ENCODE measurements at places on chromosomes 6 and 20. TPM values are rescaled to one million over a fixed set of nuclear protein-coding genes. Genes with fewer than 3 reads are reported as not detected.

The CBLN4 gene
- polyA plus RNA-seq = not detected

DNA sequence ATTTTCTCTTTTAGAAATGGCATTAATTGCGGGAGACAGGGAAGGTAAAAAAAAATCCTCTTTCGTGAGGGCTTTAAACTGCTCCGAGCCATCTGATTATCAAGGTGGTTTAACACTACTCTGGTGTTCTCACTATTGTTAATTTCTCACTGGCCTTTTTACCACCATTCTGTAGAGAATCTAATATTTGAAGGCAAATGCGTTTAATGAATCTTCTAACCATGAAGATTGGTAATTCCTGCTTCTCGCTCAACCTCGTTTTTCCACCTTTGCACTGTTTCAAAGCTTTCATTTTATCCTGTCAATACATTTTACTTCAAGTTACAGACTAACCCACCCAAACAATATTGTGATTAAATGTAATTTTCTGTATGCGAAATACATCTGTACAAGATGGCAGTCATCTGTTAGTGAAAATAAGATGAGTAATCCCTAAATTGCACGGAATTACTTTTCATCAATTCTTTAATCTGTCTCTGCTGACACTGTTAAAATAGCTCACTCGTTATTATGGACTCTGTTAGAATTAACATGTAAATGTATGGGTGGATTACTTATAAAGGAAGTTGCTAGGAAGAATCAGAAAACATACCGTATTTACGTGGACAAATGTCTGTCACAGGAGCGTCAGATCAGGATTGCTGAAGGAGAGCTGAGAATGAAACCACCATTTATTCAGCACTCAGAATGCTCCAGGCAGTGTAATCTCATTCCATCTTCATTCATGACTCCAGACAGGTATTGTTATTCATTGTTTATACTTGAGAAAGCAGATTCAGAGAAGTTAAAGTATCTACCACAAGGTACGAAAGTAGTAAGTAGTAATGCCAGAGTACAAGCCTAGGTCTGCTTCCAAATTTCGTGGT, 1.1 kb upstream of the LCA5 start:
- DNase-seq = no peak

DNA sequence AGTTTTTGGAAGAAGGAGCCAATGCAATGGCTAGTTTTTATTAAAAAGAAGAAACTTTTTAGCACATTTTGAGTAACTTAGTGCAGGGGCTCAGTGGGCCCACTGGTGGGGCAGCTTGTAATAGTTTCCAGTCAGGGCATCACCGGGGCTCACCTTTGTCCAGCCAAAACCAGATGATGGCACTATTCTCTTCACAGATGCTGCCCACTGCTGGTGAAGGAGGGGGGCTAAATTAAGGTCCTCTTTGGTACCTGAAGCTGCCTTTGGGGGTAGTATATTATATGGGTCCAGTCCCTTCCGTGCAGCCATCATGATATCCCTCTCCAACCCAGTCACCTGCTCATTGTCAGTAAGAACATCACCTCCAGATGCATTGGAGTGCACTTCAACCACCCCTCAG, 182.9 kb downstream of the PDE7B start:
- DNase-seq = no peak

The PARD6B gene
- polyA plus RNA-seq = 0.27 TPM

GRCh38 chr6:125812394-125813292, 21.9 kb downstream of the NCOA7 start:
- peak; percentile 90 for DNase-seq

The PLCB4 gene
- 8.8 TPM for polyA plus RNA-seq

- DNase-seq = no peak
Observed at GRCh38 chr20:48187851-48188250, 402.6 kb upstream of the SULF2 start.

DNA sequence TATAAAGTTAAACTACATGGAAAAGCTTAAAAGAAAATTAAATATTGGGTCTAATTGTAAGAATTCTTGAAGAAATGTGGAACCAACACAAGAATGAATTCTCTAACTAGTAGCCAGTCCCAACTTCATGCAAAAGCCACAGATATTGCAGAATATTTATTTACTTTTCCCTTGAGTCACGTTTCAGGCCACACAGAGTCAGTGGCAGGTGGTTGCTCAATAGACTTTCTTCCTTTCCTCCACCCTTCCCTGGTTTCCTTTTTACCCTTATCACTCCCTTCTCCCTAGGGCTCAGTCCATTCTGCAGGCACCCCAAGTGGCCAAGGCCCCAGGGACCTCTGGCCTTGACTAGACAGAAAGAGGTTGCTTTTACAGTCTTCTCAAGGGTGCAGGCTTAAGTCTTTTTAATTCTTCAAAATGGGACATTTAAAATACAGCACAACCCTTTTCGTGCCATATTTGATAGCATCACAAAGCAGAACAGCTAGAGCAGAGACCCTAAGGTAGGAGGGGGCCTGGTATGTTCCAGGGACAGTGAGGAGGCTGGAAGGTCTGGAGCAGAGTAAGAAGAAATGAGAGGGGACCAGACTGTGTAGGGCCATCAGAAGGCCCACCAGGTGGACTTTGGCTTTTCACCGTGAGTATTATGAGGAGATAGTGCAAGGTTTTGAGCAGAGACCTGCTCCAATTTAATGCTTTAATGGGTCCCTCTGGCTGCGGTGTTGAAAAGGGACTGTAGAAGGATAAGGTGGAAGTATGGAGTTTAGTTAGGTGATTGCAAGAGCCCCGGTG, 65.0 kb downstream of the HDDC2 start:
- DNase-seq = no peak

DNA sequence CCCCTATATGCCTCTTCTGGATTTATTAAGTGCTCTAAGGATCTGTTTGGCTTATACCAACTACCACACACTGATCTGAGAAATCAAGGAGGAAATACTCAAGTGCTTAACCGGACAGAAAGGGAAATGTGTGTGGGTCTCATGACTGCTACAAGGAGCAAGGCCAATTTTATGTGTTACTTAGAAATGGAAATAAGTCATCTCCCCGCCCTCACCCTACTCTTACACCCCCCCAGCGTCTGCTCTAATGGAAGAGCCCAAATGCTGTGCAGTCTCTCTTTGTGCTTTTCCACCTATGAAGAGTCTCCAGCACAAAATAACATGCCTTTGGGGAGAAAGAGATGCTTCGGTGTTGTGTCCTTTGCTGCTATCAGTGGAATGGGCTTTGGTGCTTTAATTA, 428.8 kb upstream of the ARID1B start:
- no peak for DNase-seq

- peak; percentile 9 for DNase-seq
Observed at GRCh38 chr6:79947191-79948186, at the start of gene ELOVL4. TSS of gene ELOVL4 (minus strand) at chr6:79947553. CDS start at chr6:79947279, 274 bp downstream.

The BPIFB2 gene
- not detected for polyA plus RNA-seq

DNA sequence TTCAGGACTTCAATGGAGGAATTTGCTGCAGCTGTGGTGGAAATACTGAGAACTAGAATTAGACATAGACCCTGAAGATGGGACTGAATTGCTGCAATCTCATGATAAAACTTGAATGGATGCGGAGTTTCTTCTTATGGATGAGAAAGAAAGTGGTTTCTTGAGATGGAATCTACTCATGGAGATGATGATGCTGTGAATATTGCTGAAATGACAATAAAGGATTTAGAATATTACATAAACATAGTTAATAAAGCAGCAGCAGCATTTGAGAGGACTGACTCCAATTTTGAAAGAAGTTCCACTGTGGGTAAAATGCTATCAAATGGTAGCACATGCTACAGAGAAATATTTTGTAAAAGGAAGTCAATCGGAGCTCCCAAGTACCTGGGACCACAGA, 264.6 kb downstream of the UBE3D start:
- no peak for DNase-seq

The SCRT2 gene
- polyA plus RNA-seq = not detected

The DEFB121 gene
- not detected for polyA plus RNA-seq

- DNase-seq = no peak
Observed at GRCh38 chr6:36771145-36771544, 68.1 kb downstream of the CPNE5 start.

The IMPG1 gene
- not detected for polyA plus RNA-seq

- peak; percentile 61 for DNase-seq
Observed at GRCh38 chr6:14035071-14035847, 82.3 kb upstream of the CD83 start.

DNA sequence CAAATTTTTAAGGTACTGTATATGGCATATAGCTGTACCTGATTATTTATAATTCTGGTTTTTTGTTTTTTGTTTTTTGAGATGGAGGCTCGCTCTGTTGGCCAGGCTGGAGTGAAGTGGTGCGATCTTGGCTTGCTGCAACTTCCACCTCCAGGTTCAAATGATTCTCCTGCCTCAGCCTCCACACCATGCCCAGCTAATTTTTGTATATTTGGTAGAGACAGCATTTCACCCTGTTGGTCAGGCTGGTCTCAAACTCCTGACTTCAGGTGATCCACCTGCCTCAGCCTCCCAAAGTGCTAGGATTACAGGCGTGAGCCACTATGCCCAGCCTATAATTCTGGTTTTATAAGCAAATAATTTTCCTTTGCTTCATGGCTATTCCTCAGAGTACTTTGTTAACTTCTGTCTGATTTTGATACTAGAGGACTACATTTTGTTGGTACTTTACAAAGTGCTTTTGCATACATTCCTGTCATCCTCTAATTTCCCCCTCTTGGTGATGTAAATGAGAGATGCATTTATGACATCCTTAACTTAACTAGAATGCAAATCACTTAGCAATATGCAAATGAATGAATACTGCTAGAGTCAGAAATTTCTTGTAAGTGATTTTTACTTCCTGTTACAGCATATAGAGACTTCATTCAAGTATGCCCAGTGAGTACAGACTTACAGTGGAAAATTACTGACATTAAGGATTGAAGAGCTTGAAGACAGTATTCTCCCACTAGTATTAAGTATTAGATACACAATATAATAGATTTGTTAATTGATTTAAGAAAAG, 35.7 kb upstream of the ARID1B start:
- no peak for DNase-seq

The CCM2L gene
- not detected for polyA plus RNA-seq

- DNase-seq = no peak
Observed at GRCh38 chr20:17611540-17612286, 41.8 kb downstream of the DSTN start.

The GGTLC1 gene
- polyA plus RNA-seq = not detected

DNA sequence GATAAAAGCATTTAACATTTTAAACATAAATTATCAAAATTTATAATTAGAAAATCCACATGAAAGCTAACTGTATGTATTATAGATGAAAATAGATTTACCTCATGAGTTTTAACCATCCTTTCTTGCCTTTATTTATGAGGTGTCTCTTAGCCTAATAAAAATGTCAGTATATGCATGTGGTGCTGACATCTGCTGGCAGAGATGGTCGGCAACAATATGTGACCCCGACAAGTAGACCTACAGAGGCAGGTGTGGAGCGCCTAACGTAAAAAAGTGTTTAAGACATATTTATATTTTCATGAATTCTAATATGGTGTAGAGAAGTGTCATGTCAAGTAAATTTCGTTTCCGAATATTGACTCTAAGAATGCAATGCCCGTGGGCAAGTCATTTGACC, 149.0 kb upstream of the FUT9 start:
- no peak for DNase-seq

DNA sequence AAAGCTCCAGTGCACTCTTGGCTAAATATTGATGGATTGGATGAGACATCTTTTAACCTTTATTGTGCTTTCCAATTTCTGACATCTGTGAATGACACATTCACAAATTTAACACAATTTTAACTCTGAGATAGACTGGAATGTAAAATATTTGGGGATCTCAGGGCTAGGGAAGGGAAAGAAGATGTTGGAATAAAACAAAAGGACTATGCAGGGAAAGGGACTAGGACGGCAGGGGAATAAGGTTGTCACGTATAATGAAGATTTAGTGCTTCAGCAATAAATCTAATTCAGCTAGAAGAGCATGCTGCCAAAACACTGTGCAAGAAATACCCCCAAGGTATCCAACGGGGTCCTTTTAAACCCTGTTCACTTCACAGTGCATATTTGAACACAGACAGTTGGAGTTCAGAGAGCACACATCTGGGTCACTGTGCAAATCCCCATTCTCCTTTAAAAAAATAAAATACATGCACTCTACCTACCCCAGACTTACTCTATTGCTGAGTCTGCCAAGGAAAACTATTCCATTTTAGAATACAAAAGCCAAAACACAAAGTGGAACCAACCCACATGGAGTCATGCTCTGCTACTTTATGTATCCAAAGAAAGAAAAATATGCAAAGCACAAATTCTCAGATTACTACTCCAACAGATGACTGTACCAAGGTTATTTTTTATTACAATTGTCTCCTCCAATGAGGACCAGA, 151.0 kb upstream of the RSPO3 start:
- no peak for DNase-seq

The ALDH8A1 gene
- 0.11 TPM for polyA plus RNA-seq

GRCh38 chr20:24672181-24672880, 202.9 kb downstream of the SYNDIG1 start:
- no peak for DNase-seq

The TFAP2D gene
- not detected for polyA plus RNA-seq

DNA sequence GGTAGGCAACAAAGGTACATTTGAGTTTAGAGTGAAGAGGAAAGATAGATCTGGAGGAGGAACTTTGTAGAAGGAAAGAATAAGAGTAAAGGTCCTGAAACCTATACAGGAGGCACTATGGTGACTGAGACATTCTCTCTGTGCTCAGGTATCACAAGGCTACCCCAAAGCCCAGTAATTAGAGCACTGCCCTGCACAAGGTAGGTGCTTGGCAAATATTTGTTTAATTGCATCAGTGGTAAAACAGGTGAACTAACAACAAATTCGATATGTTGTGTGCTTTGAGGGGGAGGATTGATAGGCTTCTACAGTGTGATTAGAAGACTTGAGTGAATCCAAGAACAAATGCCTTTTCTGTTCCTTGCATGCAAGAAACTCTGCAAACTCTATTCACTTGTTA, 6.8 kb upstream of the TSHZ2 start:
- no peak for DNase-seq

DNA sequence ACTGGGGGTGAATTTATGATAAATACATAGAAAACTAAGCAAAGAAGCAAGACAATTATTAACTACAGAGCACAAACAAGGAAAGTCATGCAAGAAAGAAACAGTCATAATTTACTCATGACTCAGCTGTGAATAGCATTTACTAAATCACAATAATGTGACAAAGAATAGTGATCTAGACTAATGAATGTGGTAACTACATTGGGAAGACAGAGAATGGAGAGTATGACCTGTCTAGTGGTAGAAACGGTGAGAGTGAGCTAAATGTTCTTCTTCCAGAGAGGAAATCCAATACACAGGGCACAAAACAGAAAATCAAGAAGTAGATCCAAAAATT, 153.5 kb upstream of the DST start:
- no peak for DNase-seq

- no peak for DNase-seq
Observed at GRCh38 chr6:143598466-143599080, 79.2 kb upstream of the PHACTR2 start.

DNA sequence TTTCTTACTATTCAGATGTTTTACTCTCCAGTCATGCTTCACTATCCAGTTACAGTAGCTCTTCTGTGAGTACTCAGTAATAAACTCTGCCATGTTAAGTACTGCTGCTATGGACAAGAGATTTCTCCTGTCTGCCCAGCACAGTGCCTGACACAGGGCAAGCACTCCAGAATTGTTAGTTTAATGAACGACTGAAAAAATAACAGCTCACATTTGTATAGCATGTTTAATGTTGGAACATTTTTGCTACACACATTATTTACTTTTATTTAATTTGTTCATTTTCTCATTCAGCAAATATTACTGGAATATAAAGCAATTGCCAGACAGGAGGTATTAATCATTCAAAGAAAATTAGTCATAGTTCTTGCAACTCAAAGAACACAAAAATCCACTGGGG, 142.6 kb upstream of the HMGN3 start:
- DNase-seq = no peak

GRCh38 chr6:31396422-31397152, 6.8 kb upstream of the MICA start:
- DNase-seq = no peak

- DNase-seq = no peak
Observed at GRCh38 chr6:16200321-16200883, 38.0 kb upstream of the GMPR start.

Measured in BJ (cell line).